ENCODE measurements at places on chromosomes 3 and 15. TPM values are rescaled to one million over a fixed set of nuclear protein-coding genes. Genes with fewer than 3 reads are reported as not detected.

COL8A1 gene
- total RNA-seq, result 329 TPM

CPLX3 gene
- not detected for total RNA-seq

ADIPOQ gene
- total RNA-seq, result not detected

PAQR9 gene
- not detected for total RNA-seq

P2RY14 gene
- total RNA-seq, result not detected

ZIC4 gene
- not detected for total RNA-seq

MYO5C gene
- 5.5 TPM for total RNA-seq

GLDN gene
- under 0.01 TPM for total RNA-seq

SLCO2A1 gene
- total RNA-seq, result 2.4 TPM

DUOXA2 gene
- not detected for total RNA-seq

CPNE9 gene
- total RNA-seq, result not detected

GUCA1C gene
- 1.3 TPM for total RNA-seq

APOD gene
- not detected for total RNA-seq

TNFSF10 gene
- 61.1 TPM for total RNA-seq

CCDC13 gene
- 0.25 TPM for total RNA-seq

All from mesangial cell (primary cell).